ENCODE measurements at places on chromosomes 3 and 15.

DNA sequence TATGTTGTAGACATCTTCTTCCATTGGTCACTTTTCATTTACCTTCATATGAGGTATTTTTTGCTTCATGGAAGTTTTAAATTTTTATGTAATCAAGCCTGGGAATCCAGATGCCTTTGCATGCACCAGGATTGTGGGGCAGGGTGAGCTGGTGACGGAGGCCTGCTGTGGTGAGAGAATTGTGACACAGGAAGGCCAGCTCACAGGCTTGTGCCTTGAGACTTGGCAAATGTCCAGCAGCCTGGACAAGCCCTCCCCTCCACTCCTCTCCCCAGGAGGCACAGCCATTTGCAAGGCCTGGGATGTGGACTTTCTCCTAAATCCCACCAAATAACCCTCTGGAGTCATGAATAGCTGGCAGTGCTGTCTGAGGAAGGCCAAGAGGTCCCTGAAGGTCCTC is 67.4 kb downstream of the RHCG start:
- no peak for DNase-seq

- DNase-seq: no peak
Measured at GRCh38 chr3:196662711-196663571, 23.4 kb downstream of the NRROS start.

DNA sequence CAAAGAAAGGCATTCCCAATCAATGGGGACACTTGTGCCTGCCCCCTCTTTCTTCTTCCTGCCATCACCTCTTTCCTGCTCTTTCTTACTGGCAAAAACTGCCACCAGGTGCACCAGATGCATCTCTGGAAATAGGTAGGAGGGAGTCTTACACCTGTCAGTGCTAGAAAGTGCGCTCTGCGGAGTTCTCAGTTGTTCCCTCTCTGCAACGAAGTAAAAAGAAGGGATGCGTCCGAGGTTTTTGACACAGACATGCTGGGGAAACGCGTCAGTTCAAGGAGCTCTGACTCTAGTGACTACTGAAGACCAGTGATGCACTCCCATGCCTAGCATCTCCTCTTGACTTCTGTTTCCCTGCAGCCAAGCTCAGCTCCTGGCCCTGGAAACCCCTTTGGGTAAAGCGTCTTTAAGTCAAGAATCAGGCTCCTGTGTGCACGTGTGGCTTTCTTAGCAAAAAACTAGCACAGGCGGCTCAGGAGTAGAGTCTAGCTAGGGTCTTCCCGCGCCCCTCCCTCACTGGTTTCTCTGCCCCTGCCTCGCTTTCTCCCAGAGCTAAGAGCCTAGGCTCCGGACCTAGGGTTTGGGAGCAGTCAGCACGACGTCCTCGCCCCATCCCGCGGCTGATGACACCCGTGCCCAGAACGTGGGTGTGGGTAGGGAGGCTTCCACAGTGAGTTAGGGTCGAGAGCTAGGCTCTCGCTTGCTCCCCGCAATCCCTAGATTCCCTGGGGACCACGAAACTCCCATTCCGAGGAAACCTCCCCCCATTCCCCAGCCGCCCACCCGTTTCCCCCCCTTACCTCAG is 564 bp upstream of the GRM7 start:
- no peak for DNase-seq

DNA sequence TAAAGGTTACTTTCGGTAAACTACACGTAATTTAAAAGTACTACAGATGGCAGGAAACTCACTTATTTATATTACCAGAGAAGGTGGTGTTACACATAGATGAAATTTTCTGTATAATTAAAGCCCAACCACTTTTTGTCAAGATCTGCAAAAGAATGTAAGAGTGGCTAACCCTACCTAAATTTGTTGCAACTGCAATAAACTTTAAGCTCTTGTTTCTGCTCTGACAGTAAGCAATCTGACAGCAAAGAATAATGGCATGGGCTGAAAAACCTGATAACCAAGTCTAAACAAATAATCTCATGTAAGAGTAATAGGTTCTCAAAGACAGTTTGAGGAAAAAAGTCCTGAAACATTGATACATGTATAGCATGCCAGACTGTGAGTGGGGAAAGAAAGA is 897.3 kb downstream of the TUSC7 start:
- no peak for DNase-seq

DNA sequence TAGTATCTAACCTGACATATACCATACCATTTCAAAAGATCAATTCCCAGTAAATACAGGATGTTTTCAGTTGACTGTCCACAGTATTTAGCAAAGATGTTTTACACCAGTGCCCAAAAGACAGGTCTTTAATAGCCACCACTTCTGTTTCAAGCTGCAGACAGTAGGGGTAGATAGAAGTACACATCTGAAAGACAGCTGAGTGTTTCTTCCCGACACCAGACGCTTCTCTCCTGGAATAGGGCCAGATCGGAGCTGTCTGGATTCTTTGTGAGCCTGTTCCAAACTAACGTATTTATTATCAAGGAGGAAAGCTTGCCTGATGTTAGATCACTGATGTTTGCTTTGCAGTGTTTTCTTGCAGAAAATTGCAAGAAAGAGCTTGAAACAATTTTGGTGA is 136.1 kb upstream of the RBMS3 start:
- DNase-seq: no peak

- no peak for DNase-seq
Measured at GRCh38 chr3:32577581-32578556, 7.2 kb upstream of the DYNC1LI1 start.

- no peak for DNase-seq
Measured at GRCh38 chr3:143002727-143003126, 1.4 kb downstream of the U2SURP start.

DNA sequence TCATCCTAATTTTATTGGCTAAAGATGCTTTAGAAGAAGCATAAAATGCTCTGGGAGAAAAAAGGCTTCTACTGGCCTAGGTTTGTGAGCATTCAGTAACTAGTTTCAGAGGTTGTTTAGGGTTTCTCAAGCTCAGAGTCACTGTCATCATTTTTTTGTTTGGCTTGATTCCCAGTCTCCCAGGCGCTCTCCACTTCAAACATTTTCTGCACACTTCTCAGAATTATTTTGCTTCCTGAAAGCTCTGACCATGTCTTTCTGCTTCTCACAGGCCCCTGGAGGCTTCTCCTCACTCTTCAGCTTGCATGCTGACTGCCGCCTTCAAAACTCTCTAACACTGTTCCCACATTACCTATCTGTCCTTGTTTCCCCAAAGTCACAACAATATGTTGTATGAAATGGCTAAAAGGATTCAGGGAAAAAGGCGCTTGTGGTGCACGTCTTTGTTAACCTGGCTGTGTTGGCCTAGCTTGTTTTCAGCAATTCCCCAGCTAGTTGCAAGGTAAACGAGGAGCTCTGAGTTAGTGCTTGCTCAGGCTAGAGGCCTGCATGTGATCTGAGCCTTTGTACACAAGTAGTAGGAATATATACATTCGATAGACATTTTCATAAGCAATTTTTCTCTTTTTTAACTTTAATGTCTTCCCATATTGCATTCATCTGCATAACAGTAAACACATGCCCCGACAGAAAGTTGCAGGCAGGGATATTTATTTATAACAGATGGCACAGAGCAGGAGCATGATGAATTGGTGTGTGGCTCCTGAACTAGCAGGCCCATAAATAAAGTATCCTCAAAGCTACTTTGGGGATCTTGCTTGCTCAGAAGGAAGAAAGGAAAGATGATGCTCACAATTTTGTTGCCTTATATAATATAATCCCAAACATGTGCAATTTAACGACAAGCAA is 129.2 kb upstream of the DPH6 start:
- no peak for DNase-seq

GRCh38 chr15:68667800-68668625 is 89.2 kb downstream of the CORO2B start:
- DNase-seq: no peak

GRCh38 chr3:60220768-60221167 is 1030.5 kb downstream of the FHIT start:
- DNase-seq: no peak

DNA sequence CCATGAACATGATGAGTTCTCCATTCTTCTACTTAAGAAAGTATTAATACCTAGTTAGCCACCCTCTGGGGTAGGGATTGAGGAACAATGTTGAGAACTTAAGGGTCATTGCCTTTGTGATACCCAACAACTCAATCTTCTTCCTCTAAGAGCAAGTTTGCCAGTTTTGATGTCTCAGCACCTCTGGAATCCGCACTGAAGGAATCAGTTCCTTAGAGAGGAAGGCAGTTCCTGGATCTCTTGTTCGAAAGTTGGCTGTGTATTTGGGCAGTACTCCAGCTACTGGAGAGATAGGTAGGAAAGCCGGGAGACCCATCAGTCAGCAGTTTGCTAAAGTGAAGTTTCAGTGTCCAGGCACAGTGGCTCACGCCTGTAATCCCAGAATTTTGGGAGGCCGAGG is 35.6 kb upstream of the MTHFS start:
- DNase-seq: no peak

- DNase-seq: no peak
Measured at GRCh38 chr15:93553167-93553935, 464.3 kb upstream of the RGMA start.

GRCh38 chr3:5358911-5359310 is 171.4 kb downstream of the EDEM1 start:
- DNase-seq: no peak

- no peak for DNase-seq
Measured at GRCh38 chr3:130537673-130538304, 20.8 kb downstream of the COL6A6 start.

GRCh38 chr15:43329217-43329959 is 985 bp downstream of the LCMT2 start:
- DNase-seq: no peak

DNA sequence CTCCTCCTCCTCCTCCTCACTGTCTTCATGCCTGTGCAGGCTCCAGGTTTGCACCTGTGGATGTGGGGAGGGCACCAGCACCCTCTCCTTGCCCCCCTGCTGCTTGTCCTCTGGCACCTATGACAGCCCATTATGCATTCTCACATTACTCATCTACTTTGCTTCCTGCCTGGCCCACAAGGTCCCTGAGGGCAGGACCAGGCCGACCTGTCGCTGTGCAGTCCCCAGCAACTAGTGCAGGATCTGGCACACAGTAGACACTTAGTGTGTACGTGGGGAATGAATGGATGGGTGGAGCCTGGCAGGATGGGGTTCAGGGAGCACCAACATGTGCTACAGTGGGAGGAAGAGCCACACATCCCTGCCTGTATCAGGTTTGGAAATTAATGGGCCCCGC is 58.3 kb upstream of the TMEM115 start:
- no peak for DNase-seq

DNA sequence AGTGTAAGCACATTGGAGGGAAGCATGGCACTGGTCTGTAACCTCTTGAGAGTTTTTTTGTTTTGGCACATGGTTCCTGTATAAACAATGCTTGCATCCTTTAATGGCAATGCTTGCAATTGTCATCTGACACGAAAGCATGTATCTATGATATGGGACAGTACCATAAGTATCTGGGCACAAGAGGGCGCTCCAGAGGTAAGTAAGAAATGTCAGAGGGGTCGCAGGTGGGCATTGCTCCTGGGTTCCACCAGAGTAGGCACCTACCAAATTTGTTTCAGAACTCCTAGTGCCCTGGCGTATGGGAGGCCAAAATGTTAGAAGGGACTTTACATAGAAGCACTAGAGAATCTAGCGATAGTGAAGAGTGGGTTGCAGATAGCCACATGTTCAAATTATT is 58.7 kb upstream of the BCHE start:
- no peak for DNase-seq

- no peak for DNase-seq
Measured at GRCh38 chr15:76730262-76730661, 174.9 kb downstream of the SCAPER start.

GRCh38 chr3:144314946-144315345 is 343.3 kb downstream of the DIPK2A start:
- no peak for DNase-seq

DNA sequence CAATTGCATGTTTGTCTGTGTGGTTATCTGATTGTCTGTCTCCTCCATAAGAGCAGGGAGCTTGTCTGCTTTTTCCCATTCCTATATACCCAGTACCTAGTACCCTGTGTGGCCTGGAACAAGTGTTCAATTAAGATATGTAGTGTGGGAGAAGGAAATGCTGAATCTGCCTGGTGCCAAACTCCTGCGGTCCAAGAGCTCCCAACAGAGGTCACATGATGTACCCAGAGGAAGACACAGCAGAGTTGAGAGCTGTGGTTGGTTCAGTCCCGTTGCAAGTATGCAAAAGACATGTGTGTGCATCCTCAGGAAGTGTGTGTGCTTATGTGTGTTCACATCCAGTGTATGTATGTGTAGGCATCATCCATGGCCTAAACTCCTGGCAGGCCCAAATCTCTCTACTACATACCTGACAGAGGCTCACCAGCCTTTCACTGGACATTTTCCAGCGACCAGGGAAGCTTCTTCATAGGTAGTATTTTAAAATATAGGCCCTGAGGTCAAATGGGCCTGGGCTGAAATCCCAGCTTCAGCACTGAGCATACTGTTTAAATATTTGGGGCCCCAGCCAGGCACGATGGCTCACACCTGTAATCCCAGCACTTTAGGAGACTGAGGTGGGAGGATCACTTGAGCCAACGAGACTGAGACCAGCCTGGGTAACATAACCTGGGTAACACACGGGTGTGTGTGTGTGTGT is 34.0 kb upstream of the ITGA11 start:
- DNase-seq: no peak

DNA sequence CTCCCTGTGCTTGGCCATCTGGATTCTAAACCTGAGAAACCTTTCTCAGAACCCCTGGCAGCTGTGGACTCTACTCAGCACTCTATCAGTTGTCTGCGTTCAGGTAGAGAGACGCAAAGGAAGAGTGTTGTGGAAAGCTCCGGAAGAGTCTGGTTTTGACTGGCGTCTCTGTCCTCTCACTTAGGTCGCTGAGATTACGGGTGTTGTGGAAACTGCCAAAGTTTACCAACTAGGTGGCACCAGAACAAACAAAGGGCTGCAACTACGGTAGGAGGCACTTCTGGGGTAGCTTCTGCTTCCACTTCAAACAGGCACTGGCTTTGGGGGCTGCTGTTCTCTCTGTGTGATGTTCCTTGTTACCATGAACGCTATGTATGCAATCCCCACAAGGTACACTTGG is 19.2 kb upstream of the ITPKA start:
- DNase-seq: no peak
